ENCODE measurements at places on chromosomes 3 and 15. TPM values are rescaled to one million over a fixed set of nuclear protein-coding genes. Genes with fewer than 3 reads are reported as not detected.
A peak's percentile ranks its signal among the peaks of the same experiment; 100 is the strongest.

- no peak for DNase-seq
These were observed 68.6 kb upstream of the ITGA11 start for GRCh38 chr15:68500363-68501258.

GRCh38 chr3:100144255-100144866, 30.1 kb upstream of the FILIP1L start:
- DNase-seq = peak; percentile 22

- no peak for DNase-seq
These were observed 115.1 kb downstream of the DGKG start for GRCh38 chr3:186246941-186247340.

DNA sequence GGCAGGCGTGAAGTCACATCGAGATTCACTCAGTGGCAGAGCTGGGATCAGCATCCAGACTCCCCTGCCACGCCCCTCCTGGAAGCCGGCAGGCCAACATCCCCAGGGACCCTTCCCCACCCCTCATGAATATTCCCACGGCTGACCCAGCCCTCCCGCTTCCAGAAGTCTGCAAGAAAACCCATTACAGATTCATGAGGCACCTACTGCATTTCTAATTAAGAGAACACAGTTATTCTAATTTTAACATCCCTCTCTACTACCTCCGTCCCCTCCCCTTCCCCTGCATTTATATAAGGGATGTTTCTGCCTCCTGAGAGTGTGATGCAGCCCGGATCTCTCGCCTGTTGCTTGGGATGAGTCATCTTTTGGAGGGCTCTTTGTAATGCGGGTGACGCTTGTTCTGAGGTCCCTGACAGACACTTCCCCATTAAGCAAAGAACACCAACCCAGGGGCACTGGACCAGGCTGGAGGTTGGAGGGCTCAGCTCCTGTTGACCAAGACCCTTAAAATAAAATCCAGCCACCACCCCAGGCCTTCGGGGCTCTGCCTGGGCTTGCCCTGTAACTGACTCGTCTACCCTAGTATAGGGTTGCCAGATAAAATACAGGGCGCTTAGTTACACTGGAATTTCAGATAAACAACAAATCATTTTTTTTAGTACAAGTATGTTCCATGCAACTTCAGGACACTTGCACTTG, 118.7 kb downstream of the NUP210 start:
- DNase-seq = peak; percentile 74

- peak; percentile 70 for DNase-seq
These were observed 59.6 kb upstream of the LMCD1 start for GRCh38 chr3:8441969-8442559.

- peak; percentile 37 for DNase-seq
These were observed 89.5 kb upstream of the ATP2B2 start for GRCh38 chr3:10594915-10595314.

GRCh38 chr15:66215811-66216210, 37.7 kb downstream of the MEGF11 start:
- no peak for DNase-seq

GRCh38 chr3:47113669-47114365, 50.1 kb downstream of the SETD2 start:
- DNase-seq = no peak

GRCh38 chr3:128217702-128218547, 64.6 kb downstream of the EEFSEC start:
- DNase-seq = peak; percentile 15

GRCh38 chr15:85568261-85568808, 187.9 kb downstream of the AKAP13 start:
- no peak for DNase-seq

DNA sequence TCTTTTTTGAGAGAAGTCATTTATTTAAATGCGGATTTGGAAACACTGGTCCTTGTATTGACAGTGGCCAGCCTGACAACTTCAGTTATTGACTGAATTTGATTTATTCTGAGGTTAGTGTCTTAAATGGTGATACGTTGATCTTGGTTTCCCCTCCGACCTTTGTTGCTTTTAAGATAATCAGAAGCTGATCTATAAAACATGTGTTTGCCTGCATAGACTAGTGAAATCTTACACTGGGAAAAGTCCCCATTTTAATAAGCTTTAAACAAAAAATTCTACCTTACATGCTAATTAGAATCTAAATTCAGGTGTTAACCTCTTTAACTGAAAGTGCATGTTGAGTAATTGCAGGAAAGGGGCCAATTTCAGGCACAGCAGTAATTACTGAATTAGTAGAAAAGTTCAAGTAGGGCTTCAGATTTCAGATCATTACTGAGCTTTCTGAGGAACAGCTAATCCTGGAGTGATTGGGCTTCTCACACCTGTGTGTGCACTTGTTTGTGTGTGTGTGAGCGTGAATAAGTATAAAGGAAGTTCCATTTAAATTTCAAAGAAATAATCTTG, 221.4 kb downstream of the SOX2 start:
- no peak for DNase-seq

- DNase-seq = no peak
These were observed 15.1 kb upstream of the BLM start for GRCh38 chr15:90701880-90702630.

DNA sequence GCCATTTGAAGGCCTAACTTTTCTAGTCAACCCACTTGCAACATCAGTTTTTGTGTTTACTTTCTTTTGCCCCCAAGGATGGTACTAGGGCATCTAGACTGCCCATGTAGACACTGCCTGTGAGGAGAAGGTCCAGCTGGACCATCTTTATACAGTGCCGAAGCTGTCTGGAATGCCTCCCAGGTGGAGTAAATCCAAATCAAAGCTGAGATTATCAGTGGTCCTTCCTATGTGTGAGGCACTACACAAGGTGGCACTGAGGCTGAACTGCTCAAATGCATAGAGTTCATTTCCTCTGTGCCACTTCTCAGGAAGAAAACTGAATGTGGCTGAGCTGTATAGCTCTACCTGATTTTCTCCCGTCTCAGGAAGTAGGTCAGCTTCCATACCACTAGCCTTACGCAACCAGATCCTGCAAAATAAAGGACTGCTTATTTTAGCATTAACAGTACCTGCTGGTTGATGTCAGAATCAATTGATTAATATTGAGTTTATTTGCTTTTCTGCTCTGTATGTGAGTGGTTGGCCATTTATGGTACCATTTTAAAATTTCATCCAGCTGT, 106.1 kb downstream of the GHSR start:
- no peak for DNase-seq

- no peak for DNase-seq
These were observed 175.8 kb upstream of the ZBTB20 start for GRCh38 chr3:115322901-115323300.

DNA sequence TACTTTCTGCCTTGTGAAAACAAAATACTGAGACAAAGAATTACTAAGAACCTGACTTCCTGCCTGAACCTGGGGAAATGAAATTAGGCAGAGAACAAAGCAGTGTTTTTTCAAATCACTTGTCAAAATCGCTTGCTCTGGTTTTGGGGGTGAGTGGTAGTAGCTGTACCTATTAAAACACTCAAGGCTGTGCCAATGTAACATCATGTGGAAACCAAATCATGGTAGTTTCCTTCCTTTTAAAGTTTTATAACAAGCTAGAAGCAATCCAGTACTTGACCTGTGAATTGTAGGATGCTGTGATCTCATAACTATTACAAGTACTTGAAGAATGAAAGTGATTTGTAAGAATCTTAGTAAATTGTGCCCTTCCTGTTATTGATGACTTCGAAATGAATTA, 6.7 kb downstream of the CMTM8 start:
- no peak for DNase-seq

- no peak for DNase-seq
These were observed 81.2 kb downstream of the ANP32A start for GRCh38 chr15:68739390-68740080.

DNA sequence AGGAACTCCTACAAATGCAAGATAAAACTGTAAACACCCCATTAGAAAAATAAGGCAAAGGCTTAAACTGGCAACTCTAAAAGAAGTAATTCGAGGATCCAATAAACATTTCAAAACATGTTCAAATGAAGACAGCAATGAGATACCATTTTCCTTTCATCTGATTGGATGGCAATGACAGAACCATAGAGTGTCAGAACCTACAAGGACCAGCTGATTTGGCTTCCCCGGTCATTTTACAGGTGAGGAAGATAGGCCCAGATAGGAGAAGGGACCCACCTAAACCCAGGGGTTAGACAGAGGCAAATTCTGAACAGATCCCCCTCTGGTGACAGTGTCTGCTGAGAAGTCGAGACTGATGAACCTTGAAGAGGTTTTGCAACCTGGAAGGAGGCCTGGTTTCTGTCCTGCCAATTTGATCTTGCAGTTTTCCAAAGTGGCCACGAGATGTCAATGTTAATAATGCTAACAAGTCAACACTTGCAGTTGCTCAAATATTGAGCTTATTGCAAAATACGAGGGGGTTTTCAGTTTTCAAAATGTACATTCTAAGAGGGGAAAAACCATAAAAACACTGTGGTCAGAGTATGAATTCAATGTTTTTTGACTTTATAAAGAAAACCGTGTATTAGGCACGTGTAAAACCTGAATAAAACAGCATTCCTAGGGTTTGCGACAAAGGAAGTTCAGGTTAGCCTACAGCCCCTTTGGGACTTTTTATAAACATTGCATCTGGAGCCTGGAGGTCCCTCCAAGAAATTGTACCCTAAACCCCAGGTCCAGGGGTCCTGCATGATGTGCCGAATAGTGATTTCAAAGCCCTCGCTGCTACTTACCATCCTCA, 21.5 kb downstream of the CFAP161 start:
- peak; percentile 32 for DNase-seq

DNA sequence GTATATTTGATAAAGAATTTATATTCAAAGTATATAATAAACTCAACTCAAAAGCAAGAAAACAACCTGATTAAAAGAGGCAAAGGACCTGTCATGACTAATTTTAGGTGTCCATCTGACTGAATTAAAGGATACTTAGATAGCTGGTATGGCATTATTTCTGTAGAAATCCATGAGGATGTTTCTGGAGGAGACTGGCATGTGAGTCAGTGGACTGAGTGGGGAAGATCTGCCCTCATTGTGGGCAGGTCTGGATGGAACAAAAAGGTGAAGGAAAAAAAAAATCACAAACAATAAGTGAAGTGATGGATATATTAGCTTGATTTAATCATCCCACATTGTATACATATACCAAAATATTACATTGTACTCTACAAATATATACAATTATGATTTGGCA, 16.6 kb downstream of the ANKRD28 start:
- DNase-seq = no peak

DNA sequence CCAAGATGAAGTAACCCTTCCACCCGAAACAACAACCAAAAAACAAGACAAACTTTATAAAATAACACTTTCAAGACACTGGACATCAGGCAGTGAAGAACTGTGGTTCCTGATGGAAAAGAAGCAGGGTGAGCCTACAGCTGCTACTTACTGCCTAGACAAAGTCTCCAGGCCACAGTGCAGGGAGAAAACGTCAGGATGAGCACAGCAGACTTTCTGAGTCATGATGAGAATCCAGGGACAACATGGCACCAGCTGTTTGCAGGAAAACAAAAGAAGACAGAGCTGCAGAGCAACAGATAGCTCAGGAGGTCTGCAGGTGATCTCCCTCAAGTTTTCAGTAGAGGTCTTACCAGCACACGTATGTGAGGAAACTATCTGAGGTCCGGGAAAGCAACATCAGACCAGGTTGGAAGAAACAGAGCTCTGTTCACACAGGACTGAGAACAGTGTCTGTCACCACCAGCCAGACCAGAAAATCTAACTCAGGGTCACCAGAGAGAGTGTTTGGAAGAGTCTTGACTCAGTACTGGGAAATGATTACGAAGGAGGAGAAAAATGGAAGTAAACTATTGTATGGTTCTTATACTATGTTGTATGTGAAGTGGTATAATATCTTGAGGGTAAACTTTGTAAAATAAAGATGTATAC, 108.9 kb downstream of the ANO10 start:
- peak; percentile 12 for DNase-seq

- DNase-seq = no peak
These were observed 427.7 kb downstream of the GABRG3 start for GRCh38 chr15:27398631-27399161.

DNA sequence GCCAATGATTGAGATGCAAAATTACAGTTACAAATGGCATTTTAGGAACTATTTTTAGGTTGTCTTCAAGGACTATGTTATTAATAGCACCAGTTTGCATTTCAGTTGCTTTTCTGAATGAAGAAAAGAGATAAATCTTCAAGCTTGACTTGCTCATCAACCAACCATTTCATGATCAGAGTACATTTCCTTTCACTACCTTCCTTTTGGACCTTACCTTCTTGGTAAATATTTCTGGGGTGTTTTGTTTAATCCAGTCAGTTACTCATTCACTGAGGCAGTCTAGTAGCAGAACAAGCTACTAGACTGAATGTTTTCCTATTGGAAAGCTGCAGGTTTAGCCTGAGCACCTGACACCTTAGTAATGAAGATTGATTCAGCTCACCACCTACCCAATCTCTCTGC, 8.2 kb downstream of the SLC27A2 start:
- DNase-seq = no peak

Gene ANKUB1
- total RNA-seq = not detected

Gene LCMT2
- 4.7 TPM for total RNA-seq

Gene CPNE9
- not detected for total RNA-seq

Gene ATP8B4
- total RNA-seq = 0.89 TPM

Gene EPHB1
- 1.0 TPM for total RNA-seq

Gene LDHAL6B
- not detected for total RNA-seq

Gene RAP2B
- total RNA-seq = 20.4 TPM

Gene FBXL22
- total RNA-seq = not detected

Gene LXN
- not detected for total RNA-seq

Gene NUP210
- 3.5 TPM for total RNA-seq

Gene ADAMTS17
- not detected for total RNA-seq
